ENCODE measurements at places on chromosomes 2 and 18.

DNA sequence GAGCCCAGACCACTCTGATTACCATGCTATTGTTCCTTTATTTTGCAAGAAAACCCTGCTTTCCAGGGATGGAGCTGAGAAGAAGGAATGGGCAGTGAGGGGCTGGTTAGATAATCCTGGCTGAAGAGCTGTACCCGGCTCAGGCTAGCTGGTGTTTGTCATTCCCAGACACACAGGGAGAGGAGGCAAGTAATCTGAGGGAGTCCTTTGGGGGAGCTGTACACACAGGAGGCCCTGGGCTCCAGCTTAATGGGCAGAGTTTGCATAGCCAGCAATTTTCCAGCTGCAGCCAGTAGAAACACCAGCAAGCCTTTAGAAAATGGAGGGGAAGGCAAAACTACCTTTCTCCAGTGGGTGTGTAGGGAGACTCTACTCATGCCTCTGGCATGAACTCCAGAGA, 259.3 kb downstream of the SOX11 start:
- DNase-seq, result no peak

DNA sequence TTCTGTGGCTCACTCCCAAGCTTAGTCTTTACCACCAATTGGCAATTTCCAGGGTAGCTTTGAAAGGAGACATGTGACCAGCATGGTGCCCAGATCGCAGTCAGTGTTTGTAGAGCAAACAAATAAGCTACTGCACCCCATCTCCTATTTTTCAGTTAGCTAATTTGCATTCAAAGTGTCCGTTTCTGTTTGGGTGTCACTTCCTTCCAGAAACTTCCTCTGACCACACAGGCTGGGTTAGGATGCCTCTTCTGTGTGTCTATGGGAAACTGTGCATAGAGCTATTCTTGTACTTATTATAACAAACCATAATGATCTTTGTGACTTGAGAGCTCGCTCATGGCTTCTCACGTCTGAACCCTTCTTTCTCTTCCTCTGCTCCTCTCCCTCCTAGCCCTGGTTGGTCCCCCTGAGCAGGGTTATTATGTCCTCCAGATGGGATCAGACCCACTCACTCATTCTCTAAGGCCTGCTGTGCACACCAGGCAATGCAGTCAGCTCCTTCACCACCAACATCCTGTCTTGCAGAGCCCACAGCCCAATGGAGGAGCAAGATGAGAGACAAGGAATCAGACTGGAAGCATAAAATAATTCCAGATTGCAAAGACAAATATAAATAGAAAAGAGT, 101.2 kb upstream of the ALK start:
- no peak for DNase-seq

DNA sequence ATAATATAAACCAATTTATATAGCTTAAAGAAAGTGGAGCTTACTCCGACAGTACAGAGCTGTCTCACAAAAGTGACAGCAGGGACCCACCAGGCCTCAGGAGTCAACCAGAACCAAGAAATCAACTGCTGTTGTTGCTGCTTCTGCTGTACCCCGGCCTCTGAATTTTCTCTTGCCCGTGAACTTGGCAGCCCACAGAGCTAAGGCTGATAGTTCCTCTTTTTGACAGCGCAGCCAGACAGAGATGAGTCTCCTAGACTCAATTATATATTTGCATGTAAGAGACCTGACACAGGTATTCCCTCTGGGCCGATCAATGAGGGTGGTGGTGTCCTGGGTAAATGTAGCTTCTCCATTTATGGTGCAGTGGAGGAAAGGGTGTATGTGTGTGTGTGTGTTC, 109.4 kb downstream of the KCTD1 start:
- no peak for DNase-seq

- DNase-seq, result no peak
These were observed 10.2 kb upstream of the MMADHC start for GRCh38 chr2:149597668-149598326.

DNA sequence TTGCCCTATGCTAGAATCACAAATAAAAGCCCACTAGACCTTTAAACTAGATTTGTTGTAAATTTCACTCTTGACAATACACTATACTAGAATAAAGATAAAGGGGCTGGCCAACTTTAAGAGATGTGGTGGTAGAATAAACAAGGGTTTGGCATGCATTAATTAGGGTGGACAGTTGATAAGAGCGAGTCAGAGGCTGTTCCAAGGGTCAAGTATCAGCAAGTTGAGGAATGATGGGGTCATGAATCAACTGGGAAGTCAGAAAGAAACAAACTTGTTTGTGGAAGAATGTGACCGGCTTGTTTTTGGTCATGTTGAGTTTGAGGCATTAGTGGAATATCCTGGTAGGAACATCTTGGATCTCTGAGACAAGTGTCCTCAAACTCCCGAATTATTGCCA, 398.3 kb upstream of the TNP1 start:
- no peak for DNase-seq

Data from sciatic nerve (tissue), 2 donors.